ENCODE measurements at places on chromosomes 13 and 19. TPM values are rescaled to one million over a fixed set of nuclear protein-coding genes. Genes with fewer than 3 reads are reported as not detected.

OVOL3 gene
- not detected for total RNA-seq

C19orf38 gene
- 1.2 TPM for total RNA-seq

FLT1 gene
- 8.2 TPM for total RNA-seq

SULT2B1 gene
- total RNA-seq = not detected

CAMSAP3 gene
- total RNA-seq = 0.25 TPM

SULT2A1 gene
- not detected for total RNA-seq

PROZ gene
- not detected for total RNA-seq

- no peak overlapping the region for H3K4me3 ChIP-seq
- H3K36me3 ChIP-seq = no peaks in the 10 kb centered on the region
- peaks cover 3% of the 10 kb centered on the region for H3K4me1 ChIP-seq
- no peak overlapping the region for H3K27ac ChIP-seq
- peaks cover 1% of the 10 kb centered on the region for H3K27me3 ChIP-seq
Measured at GRCh38 chr13:113275387-113275786, 21.7 kb upstream of the LAMP1 start.

DNA sequence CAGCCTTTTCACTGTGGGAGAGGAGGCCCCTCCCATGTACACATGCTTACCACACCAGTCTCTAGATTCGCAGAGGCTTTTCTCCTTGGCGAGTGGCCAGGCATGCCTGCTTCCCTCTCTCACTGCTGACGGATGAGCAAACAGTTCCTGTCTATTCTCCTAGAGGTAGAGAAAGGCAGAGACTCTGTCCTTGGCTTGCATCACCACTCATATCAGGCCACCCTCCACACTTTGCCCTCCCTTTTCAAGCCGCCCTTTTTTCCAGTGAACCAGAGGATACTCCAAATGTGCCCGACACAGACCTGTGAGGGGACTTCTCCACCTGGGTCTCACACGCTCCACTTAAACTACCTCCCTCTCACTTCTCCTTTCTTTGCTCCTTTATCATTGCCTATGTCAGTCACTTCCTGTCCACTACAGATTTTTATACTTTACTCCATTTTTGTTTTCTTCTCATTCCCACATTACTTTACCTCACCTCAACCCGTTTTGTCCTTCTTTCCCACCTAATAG lies 284.6 kb downstream of the DNAJC15 start:
- H3K4me1 ChIP-seq = no peaks in the 10 kb centered on the region
- H3K36me3 ChIP-seq = no peaks in the 10 kb centered on the region
- DNase-seq = no peak
- H3K27me3 ChIP-seq = peaks cover 7% of the 10 kb centered on the region

DNA sequence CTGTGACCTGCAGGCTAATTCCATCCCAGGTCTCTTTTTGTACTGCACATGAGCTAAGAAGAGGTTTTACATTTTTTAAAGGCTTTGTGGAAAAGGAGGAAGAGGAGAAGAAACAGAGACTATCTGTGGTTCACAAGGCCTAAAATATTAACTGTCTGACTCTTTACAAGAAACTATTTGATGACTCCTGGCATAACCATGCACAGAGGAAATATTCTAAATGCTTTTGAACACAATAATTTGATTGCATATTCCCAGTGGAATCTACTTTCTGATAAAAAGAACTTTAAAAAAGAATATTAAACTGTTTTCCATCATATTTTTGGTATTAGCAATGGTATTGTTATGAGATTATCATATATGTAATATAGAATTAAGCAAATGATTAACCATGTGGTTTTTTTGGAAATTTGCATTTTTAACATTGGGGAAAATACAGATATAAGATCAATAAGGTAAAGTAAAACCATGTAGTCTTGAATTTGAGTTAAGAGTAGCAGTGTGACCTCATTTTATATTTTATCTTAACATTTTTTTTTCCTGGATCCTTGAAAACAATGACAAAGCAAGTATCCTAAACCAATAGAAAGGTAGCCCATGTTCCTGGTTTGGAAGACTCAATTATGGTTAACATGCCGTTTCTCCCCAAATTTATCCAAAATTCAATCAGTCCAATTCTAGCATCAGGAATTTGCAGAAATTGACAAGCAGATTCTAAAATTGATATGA lies 251.0 kb downstream of the UQCRFS1 start:
- H3K27ac ChIP-seq = no peak overlapping the region
- no peaks in the 10 kb centered on the region for H3K4me1 ChIP-seq

DNA sequence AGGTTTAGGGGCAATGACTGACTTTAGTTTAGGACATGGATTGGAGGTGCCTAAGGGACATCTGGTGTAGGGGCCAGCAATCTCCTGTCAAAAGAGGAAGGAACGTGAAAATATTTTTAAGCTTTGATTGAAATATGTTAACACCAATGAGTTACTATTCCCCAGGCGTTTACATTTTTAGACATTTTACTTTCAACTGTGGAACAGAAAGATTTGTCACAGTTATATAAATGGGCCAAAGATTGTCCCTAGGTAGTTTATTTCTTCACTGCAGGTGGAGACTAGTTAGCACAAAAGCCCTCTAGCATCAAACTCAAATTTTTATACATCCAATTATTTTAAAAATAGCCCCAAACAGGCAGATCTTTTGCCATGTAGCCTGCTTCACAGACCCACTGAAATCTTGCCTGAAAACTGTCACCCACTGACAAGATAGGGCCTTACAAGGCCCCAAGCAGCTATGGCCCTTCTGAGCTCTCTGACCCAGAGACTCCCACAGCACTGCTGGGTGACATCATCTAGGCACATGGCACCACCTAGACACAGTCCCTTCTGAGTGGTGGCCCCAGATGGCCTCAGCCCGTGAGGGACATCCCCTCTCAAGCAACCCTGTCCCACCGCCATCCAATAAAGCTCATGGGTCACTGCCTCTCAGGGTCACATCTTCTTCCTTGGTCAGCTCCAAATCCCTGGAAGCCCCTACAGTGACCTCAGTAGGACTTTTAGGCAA lies 64.8 kb upstream of the DOCK9 start:
- peak overlapping the region; percentile 32 for H3K27ac ChIP-seq
- no peaks in the 10 kb centered on the region for H3K27me3 ChIP-seq
- no peak overlapping the region for H3K4me3 ChIP-seq

DNA sequence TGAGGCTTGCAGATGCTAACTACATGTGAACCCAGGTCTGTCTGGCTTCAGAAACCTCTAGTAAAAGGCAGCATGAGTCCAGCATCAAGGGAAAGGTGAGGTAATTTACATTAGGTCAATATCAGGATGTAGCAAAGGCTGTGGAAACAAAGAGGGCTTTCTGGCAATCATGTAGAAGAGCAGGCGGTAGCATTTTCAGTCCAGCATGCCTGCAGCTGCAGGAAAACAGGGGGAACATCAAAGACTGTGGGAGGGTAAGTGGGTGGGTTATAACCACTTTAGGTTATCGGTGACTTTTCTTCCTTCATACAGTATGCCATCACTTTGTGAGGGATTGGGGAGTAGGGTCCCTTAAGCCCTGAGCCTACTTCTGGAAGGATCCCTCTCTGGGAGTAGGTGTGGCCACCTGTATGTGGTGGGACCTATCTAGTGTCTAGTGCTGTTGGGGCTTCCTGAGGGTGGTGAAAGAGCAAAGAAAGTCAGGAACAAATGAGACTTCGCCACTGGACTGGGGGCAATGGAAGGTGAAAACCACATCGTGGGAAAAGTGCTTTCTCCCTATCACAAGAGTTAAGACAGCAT lies 10.8 kb downstream of the SUGP2 start:
- H3K36me3 ChIP-seq = peaks cover 53% of the 10 kb centered on the region
- no peak for DNase-seq
- H3K4me3 ChIP-seq = peak overlapping the region; percentile 10
- H3K27ac ChIP-seq = peak overlapping the region; percentile 47

- H3K36me3 ChIP-seq = no peaks in the 10 kb centered on the region
- no peak overlapping the region for H3K4me3 ChIP-seq
- no peak overlapping the region for H3K27ac ChIP-seq
- DNase-seq = no peak
- H3K27me3 ChIP-seq = no peaks in the 10 kb centered on the region
- H3K4me1 ChIP-seq = no peaks in the 10 kb centered on the region
Measured at GRCh38 chr19:39181500-39182173, 15.1 kb upstream of the NCCRP1 start.

- H3K27ac ChIP-seq = no peak overlapping the region
- peaks cover 9% of the 10 kb centered on the region for H3K27me3 ChIP-seq
- peaks cover 13% of the 10 kb centered on the region for H3K4me1 ChIP-seq
Measured at GRCh38 chr19:35379992-35380391, 9.1 kb downstream of the GPR42 start.

GRCh38 chr19:46926170-46927071 lies 65.6 kb downstream of the ARHGAP35 start:
- H3K4me1 ChIP-seq = peaks cover 47% of the 10 kb centered on the region
- H3K4me3 ChIP-seq = no peak overlapping the region
- H3K27ac ChIP-seq = no peak overlapping the region
- DNase-seq = no peak

- peaks cover 29% of the 10 kb centered on the region for H3K27me3 ChIP-seq
- H3K4me3 ChIP-seq = peak overlapping the region; percentile 15
- H3K4me1 ChIP-seq = peaks cover 65% of the 10 kb centered on the region
- peaks cover 9% of the 10 kb centered on the region for H3K36me3 ChIP-seq
Measured at GRCh38 chr19:41530761-41531301, 45.1 kb upstream of the CEACAM21 start.

DNA sequence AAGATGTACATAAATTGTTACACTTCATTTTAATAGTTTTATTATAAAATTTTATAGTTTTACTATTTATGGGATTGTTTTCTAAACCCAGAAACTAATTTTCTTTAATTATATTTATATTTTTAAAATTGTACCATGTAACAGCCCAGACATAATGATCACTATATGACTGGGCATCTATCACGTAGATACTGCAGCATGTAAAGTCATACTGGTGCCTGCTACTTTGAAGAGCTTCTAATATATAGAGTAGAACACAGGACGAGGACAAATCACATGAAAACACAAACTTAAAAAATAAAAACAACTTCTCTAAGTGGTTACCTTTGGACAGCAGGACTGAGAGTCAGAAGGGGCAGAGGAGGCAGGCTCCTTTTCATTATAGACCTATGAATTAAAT lies 5.3 kb downstream of the ELF1 start:
- peak overlapping the region; percentile 91 for H3K4me3 ChIP-seq
- H3K4me1 ChIP-seq = peaks cover 45% of the 10 kb centered on the region
- H3K36me3 ChIP-seq = peaks cover 43% of the 10 kb centered on the region
- DNase-seq = no peak

DNA sequence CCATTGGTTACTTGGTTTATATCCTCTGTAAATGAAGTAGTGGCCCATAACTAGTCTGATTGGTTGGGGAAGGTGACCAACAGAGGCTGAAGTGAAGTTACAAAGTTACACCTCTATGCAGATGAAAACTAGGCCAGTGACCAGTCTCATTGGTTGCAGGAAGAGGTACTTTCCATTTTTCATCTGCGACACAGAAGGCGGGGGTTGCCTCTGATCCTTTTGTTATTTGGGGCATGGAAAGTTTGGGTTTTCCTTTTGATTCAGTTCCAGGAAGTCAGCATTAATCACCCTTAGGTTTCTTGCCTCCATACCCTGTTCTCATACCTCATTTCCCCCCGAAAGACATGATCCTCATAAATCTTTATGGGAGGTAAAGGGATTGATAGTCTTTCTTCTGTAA lies 20.2 kb downstream of the ZNF544 start:
- H3K27me3 ChIP-seq = no peaks in the 10 kb centered on the region
- H3K36me3 ChIP-seq = peaks cover 100% of the 10 kb centered on the region
- H3K4me3 ChIP-seq = no peak overlapping the region

GRCh38 chr19:44657211-44657921 lies 13.7 kb downstream of the PVR start:
- H3K27ac ChIP-seq = no peak overlapping the region
- peak; percentile 85 for DNase-seq
- H3K27me3 ChIP-seq = no peaks in the 10 kb centered on the region
- H3K4me3 ChIP-seq = no peak overlapping the region

DNA sequence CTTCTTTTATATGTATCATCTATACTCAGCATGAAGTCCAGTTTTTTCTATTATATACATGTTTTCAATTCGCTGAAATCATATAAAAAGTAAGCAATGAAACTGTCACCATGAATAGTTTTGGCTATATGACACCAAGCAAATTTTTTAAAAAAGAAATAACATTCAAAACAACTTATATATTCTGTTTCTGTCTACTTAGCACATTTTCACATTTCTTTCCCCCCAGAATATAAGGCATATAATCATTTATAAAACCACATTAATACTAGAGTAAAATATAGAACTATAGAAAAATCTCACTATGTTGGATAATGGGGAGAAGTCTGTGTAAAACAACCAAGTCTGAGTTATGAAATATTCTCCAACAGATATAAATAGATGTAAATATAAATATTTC lies 33.1 kb downstream of the POSTN start:
- H3K36me3 ChIP-seq = no peaks in the 10 kb centered on the region
- no peak overlapping the region for H3K4me3 ChIP-seq
- no peaks in the 10 kb centered on the region for H3K27me3 ChIP-seq
- no peaks in the 10 kb centered on the region for H3K4me1 ChIP-seq
- DNase-seq = no peak
- no peak overlapping the region for H3K27ac ChIP-seq

GRCh38 chr13:35744144-35744543 lies 267.7 kb upstream of the MAB21L1 start:
- DNase-seq = no peak
- no peak overlapping the region for H3K4me3 ChIP-seq
- no peaks in the 10 kb centered on the region for H3K4me1 ChIP-seq
- no peak overlapping the region for H3K27ac ChIP-seq
- H3K27me3 ChIP-seq = no peaks in the 10 kb centered on the region
- no peaks in the 10 kb centered on the region for H3K36me3 ChIP-seq

GRCh38 chr19:37998801-37999308 lies 91.8 kb downstream of the SIPA1L3 start:
- no peak overlapping the region for H3K27ac ChIP-seq
- no peak overlapping the region for H3K4me3 ChIP-seq
- H3K36me3 ChIP-seq = peaks cover 6% of the 10 kb centered on the region
- H3K4me1 ChIP-seq = peaks cover 3% of the 10 kb centered on the region
- no peaks in the 10 kb centered on the region for H3K27me3 ChIP-seq
- DNase-seq = no peak

- no peak overlapping the region for H3K4me3 ChIP-seq
- no peaks in the 10 kb centered on the region for H3K4me1 ChIP-seq
- DNase-seq = no peak
- no peaks in the 10 kb centered on the region for H3K36me3 ChIP-seq
- peaks cover 4% of the 10 kb centered on the region for H3K27me3 ChIP-seq
Measured at GRCh38 chr13:97781891-97782305, 171.6 kb upstream of the IPO5 start.

GRCh38 chr13:25371875-25372283 lies at the start of gene ATP8A2:
TSS of gene ATP8A2 (plus strand) at chr13:25371974. CDS start at chr13:25372213, 239 bp downstream.
- H3K36me3 ChIP-seq = no peaks in the 10 kb centered on the region
- DNase-seq = no peak
- H3K4me3 ChIP-seq = peak within 1 kb of the TSS; percentile 44
- peaks cover 5% of the 10 kb centered on the region for H3K4me1 ChIP-seq
- no peak within 1 kb of the TSS for H3K27ac ChIP-seq

All from activated CD8-positive, alpha-beta T cell treated with anti-CD3 and anti-CD28 coated beads for 36 hours (primary cell).